ENCODE measurements at places on chromosomes 4 and X.
A peak's percentile ranks its signal among the peaks of the same experiment; 100 is the strongest.

- no peak for DNase-seq
Measured at GRCh38 chrX:40197071-40197470, 99.3 kb upstream of the BCOR start.

DNA sequence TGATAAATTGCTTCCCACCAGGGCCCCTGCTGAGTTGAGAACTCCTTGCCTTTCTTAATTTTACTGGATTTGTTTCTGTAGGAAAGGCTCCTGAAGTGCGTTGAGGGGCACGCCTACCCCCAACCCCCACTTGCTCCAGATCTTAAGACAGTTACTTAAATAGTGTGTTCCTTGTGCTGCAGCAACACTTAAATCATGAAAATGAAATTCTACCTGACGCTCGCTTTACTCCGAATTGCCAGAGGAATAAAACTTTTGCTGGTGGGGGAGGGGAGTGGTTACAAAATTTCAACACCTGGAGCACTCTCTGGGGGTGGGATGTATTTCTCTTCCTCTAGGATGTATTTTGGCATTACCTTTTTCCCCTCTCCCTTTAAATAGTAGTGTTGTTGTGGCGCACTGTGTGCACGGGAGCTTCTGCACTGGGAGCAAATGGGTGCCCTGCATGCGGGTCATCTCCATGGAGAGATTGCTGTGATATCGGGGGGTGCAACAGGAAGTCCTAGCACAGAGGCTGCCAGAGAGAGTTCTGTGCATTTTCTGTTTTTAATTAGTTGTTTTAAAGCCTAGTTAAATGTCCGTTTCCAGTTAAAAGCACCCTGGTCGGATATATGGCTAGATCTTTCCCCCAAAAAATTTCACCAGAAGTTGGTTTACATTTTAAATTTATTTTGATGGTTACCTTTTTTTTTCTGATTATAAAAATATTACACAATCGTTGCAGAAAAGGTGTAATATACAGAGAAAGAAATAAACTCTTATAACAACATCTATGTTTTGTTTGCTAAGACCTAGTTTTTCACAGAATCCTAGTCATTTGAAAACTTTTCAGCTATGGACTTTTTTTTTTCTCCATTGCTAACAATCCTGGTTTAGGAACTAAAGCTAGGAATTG is 207.7 kb downstream of the SOWAHB start:
- DNase-seq, result no peak

DNA sequence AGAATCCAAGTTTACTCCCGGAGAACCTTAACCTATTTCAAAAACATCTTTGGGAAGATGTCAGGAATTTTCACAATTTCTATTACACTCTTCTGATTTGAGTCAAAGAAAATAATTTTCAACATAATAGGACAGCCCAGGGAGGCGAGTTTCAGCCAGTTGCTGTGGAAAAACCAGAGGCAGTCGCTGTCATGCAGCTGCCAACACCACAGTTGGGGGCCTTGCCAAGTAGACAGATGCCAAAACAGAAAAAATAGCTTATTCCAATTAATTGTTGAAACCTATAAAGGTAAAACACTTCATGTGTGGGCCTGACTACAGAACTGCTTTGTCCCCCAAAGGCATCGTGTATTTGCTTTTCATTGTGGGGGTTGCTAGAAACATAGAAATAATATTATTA is 225.8 kb downstream of the DMD start:
- no peak for DNase-seq

GRCh38 chrX:18424482-18425198 is 768 bp upstream of the CDKL5 start:
- DNase-seq, result peak; percentile 53

- no peak for DNase-seq
Measured at GRCh38 chrX:12314651-12315050, 176.4 kb downstream of the FRMPD4 start.

- DNase-seq, result peak; percentile 3
Measured at GRCh38 chr4:116357758-116358157, 727.6 kb downstream of the TRAM1L1 start.

DNA sequence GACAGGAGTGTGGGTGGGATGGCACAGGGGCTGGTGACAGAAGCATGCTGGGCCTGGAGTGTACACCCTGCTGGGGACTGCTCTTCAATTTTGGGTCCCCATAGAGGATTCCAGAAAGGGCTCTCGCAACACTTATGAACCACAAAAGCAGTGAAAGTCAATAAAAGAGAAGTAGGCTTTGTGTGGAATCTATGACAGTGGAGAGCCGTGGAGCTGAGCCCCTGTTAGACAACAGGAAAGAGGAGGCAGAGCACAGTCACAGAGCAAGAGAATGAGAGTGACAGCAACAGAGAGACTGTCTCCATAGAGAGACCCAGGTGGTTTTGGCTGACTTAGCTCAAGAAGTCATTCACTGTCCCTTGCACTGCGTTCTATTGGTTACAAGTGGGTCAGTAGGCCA is 135.1 kb upstream of the ATP6AP2 start:
- no peak for DNase-seq

DNA sequence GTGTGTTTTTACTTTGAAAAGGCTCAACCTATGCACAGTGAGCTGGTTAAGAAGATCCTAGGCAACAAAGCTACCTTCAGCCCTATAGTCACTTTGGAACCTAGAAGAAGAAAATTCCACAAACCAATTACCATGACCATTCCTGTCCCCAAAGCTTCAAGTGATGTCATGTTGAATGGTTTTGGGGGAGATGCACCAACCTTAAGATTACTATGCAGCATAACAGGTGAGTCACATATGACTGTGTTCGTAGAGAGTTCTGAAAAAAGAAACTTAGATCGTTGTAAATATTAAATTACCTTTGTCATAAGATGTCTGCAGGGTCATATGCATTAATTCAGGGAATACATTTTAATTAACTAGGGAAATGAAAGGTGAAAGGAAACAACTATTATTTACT is 287.1 kb downstream of the ANK2 start:
- DNase-seq, result no peak

GRCh38 chr4:117084866-117085701 is at the start of gene TRAM1L1:
Gene TRAM1L1 (minus strand): TSS chr4:117085576. CDS start chr4:117085393, 183 bp downstream.
- DNase-seq, result peak; percentile 73

GRCh38 chr4:177404986-177405385 is 37.3 kb downstream of the AGA start:
- DNase-seq, result no peak

DNA sequence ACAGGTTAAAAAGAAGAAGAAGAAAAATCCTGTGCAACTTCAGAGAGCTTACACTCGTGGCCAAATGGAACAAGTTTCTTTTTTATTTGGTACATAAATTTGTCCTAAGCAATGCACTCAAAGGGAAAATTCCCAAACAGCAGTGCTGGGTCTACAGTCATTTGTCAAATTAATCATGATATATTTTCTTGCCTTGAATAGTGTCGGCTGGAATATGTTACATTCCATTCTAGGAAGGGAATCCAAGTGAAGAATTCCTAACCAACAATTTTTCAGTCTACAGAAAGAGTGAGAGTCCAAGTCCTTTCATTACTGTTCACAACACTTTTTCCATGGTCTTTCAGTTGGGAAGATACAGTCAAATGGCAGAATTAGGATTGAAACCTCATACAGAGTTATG is 63.9 kb downstream of the HAND2 start:
- DNase-seq, result no peak
